Dermis lymphatic vessel endothelial cell (primary cell): ENCODE measurements at places on chromosomes 3 and 15. TPM values are rescaled to one million over a fixed set of nuclear protein-coding genes. Genes with fewer than 3 reads are reported as not detected.

VEPH1 gene
- total RNA-seq: 0.86 and 2.8 TPM in 2 replicates

TRIM69 gene
- 6.4 and 6.5 TPM in 2 replicates for total RNA-seq

CHRNA7 gene
- 0.17 and 0.43 TPM in 2 replicates for total RNA-seq

SLC28A1 gene
- total RNA-seq: not detected in 2 replicates

PLA2G4D gene
- not detected in 2 replicates for total RNA-seq
